ENCODE measurements at places on chromosomes 12 and 14.

DNA sequence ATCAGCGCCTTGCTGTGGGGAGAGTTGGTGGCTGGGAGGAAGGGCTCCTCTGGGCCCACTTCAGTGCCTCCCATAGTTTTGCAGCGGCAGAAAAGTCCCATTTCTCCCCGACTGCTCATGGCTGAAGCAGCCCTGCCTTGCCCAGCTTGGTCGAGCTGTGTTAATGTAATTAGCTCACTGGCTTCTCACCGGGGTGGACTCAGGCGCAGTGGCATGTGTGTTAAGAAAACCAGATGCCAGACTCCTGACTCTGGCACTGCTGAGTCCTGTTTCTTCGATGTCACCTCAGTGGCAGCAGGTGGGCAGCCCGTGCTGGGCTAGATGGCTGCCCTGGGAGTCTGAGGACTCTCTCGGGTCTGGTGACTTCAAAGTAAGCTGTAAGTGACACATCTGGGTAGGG is 47.4 kb downstream of the CHST11 start:
- DNase-seq = no peak

DNA sequence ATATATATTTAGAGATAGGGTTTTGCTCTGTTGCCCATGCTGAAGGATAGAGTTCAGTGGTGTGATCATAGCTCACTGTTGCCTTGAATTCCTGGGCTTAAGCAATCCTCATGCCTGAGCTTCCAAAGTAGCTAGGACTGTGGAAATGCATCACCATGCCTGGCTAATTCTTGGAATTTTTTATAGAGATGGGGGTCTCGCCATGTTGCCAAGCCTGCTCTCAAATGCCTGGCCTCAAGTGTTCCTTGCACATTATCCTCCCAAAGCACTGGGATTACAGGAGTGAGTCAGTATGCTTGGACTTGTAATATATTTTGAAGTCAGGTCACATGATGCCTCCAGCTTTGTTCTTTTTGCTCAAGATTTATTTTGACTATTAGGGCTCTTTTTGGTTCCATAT is 178.0 kb downstream of the RPAP3 start:
- no peak for DNase-seq

GRCh38 chr14:61647704-61648103 is 47.6 kb upstream of the HIF1A start:
- DNase-seq = no peak

- no peak for DNase-seq
These were observed 77.8 kb upstream of the GRIP1 start for GRCh38 chr12:66756631-66757030.

GRCh38 chr12:47247418-47247817 is 167.7 kb upstream of the AMIGO2 start:
- DNase-seq = no peak

DNA sequence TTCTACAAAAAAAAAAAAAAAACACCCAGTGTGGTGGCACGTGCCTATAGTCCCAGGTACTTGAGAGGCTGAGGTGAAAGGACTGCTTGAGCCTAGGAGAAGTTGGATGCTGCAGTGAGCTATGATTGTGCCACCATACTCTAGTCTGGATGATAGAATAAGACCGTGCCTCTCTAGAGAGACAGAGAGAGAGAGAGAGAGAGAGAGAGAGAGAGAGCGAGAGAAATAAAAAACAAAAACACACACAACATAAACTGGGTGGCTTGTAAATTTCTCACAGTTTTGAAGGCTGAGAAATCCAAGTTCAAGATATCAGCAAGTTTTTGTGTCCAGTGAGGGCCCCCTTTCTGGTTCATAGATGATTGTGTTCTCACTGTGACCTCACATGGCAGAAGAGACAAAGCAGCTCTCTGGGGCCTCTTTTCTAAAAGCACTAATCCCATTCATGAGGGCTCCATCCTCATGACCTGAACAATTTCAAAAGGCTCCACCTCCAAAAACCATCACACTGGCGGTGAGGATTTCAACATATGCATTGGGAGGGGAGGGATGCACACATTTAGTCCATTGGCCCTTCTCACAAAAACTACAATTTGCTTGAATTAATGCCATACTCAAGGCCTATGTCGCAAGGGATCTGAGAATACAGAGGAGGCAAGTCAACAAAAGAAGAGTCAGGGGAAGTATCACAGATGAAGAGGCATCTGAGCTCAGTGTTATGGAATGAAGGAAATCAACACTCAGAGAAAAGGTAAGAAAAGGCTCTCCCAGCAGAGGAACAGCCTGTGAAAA is 94.9 kb downstream of the PPM1H start:
- DNase-seq = no peak

DNA sequence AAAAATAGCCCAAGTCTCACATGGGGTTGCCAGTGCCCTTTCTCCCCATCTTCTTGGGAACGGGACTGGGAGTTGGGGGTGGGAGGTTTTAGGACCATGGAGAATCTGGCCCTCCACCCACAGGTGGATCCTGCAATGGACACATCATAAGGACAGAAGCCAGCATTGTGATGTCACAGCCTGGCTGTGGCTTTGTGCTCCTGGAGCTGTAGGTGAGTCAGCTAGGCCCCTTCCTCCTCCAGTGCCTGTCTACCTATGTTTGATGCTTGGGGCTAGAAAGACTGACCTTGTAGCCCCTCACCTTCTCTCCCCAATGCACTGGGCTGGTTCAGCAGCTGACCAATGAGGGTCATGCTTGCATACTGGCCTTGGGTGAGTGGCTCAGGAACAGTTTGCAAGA is at the start of gene CCDC197:
Gene CCDC197, plus strand, starts transcription at position 220 of the 400 bp plus-strand sequence. CDS start 831 bp downstream, outside the sequence.
- DNase-seq = no peak

GRCh38 chr12:116701432-116701831 is 36.4 kb downstream of the SPRING1 start:
- DNase-seq = no peak

- DNase-seq = no peak
These were observed 182.2 kb downstream of the NOVA1 start for GRCh38 chr14:26415618-26416123.

DNA sequence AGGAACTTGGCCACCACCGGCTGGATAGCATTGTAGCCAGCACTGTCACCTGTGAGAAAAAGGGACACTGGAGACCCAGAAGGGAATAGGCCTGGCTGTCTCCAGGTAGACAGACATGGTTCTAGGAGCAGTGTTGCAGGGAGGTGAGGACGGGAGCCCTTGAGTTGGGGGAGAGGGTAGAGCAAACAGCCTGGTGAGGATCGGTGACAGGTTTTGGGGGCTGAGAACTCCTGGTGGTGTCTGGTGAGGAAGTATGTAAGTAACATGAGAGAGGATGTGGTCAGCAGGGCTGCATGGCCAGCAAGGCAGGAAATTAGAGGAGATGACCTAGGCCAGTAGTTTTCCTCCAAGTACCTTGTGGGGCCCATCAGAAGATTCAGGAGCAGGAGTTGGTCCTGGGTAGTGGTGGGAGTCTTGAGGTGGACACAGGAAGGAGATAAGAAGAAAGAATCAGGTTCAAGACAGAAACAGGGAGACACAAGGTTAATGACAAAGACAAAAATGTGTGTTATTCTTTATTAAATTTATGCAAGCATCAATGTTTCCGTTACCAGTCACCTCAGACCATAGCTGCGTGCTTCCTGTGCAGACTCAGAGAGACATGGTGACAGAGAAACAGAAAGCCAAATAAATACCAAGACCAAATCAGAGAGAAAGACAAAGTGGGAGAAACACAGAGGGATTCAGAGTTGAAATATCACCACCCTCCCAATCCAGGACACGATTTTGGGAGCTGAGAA is at the start of gene ARHGAP9:
Gene ARHGAP9, minus strand, starts transcription at position 491 of the 740 bp plus-strand sequence. Its CDS starts 460 bp downstream, at position 31.
- DNase-seq = no peak

DNA sequence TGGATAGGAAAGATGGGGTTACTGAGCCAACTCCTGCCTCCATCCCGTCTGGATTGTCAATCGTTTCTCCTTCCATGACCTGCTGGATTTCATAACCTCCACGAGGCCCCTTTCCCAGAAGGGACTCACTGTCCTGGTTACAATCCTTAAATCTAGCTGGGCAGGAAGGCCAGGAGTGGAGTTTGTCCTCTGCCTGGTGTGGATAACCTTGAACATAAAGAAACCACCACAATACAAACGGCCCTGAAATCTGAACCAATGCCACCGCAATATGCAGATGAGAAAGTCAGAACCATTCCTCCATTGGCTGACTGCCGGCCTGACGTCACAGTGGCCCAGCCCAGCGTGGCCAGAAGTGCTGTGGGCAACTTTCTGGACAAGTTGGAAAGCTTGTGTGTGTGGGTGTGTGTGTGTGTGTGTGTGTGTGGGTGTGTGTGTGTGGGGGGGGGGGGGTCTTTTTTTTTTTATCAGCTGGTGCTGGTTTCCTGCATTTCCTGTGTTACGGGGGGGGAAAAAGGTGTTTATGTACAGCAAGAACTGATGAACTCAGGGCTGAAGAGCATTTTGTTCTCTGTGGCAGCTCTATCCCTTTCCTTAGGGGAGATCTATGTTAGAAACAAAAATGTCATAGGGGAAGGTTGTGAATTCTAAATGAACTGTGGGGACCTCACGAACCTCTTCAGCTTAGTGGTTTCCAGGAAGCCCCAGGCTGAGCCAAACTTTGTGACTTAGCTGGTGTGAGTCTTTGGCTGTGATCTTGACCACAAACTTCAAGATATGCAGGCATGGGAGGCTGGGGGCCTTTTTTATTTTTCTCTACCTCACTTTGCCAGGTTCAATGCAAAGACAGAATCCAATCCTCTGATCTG is 81.6 kb upstream of the MED13L start:
- DNase-seq = peak; percentile 21

DNA sequence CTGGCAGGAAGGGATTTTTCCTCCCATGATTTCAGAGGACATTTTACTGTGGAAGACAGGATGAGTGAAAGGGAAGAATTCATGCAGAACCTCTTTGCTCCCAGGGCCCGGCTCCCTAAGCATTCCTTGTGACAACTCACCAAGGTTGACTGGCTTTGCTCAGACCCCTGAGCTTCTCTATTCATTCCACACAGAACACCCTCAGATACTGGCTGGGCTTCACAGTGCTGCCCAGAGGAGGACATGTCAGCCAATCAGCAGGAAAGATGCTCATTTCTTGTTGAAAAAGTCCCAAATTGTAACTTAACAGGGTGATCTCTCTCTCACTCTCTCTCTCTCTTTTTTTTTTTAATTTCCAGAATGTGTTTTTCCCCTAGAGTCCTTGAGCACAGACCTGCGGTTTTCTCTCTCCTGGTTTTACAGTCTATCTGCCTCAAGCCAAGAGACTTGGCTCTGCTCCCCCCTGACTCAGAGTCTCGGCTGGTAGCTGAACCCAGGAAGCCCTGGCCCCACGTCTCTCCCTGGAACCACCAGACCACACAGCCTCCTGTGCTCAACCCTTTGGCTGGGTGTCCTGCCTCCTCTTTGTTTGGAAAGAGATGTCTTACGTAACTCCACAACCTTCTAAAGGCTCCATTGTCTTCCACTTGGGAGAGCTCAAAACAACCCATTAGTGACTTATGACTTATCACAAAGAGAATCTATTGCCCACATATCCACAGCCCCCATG is 43.9 kb downstream of the SSPN start:
- no peak for DNase-seq

- DNase-seq = no peak
These were observed 7.1 kb upstream of the SERPINA9 start for GRCh38 chr14:94483071-94483451.

DNA sequence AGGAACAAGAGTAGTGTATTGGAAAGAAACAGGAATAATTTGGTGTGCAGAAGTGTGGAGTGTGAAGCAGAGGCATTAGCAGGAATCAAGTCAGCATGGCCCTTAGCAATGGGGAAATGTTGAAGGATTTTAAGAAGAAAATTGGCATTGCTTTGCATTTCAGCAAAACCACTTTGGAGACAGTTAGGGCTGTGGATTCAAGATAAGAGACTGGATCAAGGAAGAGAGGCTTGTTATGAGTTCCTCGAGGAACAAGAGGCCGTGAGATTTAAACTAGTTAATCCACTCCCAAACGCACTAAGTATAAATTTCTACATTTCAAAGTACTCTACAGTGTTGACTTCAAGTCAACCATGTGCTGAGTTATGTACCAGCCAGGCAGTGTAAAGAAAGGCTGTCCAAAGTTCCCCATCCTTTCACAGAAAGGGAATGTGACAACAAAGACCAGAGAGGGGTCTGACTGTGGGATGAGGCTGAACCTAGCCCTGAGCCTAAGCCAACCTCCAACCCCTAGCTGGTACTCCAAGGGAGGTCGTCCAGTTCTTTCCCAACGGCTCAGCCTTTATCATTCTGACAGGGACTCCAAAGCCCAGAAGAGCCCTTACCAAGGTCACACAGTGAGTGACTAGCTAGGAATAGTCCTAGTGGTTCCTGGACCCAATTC is 91.2 kb upstream of the BMP4 start:
- no peak for DNase-seq

DNA sequence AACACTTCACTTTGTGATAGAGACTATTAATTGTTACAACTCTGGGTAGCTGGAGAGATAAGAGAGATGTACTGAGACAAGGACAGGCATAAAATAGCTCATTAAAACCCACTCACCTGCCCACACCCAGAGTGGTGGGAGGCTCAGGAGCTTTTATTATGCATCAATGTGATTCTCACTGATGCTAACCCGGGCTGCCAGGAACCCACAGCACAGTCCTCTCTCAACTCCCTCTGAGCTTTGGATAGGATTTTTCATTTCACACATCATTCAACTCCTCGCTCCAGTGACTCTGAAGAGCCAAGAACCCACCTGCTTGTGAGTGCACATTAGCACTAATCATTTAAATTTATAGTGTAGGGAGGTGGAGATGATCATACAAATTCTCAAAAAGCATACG is 827.9 kb downstream of the FLRT2 start:
- DNase-seq = no peak

- no peak for DNase-seq
These were observed 3.2 kb upstream of the AMIGO2 start for GRCh38 chr12:47082796-47083621.

GRCh38 chr14:23045419-23046357 is 3.7 kb downstream of the PSMB11 start:
- DNase-seq = no peak

- DNase-seq = no peak
These were observed at the start of gene TGM1 for GRCh38 chr14:24262821-24263733. Gene TGM1, minus strand, starts transcription at chr14:24263177. Its CDS starts 825 bp downstream, at chr14:24262352.

GRCh38 chr12:85740186-85740585 is 96.0 kb downstream of the RASSF9 start:
- no peak for DNase-seq

GRCh38 chr12:122850695-122851350 is 15.6 kb downstream of the HIP1R start:
- DNase-seq = no peak

GRCh38 chr12:116876151-116876869 is 4.9 kb downstream of the HRK start:
- no peak for DNase-seq

GRCh38 chr12:11731042-11731357 is 81.5 kb downstream of the ETV6 start:
- DNase-seq = no peak

- no peak for DNase-seq
These were observed 265.9 kb downstream of the EFCAB11 start for GRCh38 chr14:89688507-89689211.

DNA sequence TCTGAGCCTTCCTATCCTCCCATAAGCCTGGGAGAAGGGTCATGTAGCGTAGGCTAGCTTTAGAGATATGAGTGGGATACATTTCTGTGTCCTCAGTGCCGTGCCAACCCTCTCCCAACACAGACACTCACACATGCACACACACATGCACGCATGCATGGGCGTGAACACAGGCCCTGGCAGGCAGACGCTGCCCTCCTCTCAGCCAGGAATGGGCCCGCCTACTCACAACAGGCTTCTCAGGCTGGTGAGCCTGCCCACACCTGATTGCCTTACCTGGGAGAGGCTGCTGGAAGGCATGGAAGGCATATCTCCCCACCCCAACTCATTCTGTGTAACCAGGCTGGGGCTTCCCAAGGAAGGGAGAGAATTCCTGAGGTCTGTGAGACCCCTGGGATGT is 12.8 kb upstream of the ACVR1B start:
- no peak for DNase-seq

GRCh38 chr14:66485029-66485428 is 1.1 kb upstream of the CCDC196 start:
- no peak for DNase-seq

- no peak for DNase-seq
These were observed 9.6 kb upstream of the SMARCC2 start for GRCh38 chr12:56198836-56199235.
